GM10248 (cell line): ENCODE measurements at places on chromosomes 12 and 14.

- peak; percentile 13 for DNase-seq
Measured at GRCh38 chr12:88111074-88111652, 30.7 kb downstream of the CEP290 start.

DNA sequence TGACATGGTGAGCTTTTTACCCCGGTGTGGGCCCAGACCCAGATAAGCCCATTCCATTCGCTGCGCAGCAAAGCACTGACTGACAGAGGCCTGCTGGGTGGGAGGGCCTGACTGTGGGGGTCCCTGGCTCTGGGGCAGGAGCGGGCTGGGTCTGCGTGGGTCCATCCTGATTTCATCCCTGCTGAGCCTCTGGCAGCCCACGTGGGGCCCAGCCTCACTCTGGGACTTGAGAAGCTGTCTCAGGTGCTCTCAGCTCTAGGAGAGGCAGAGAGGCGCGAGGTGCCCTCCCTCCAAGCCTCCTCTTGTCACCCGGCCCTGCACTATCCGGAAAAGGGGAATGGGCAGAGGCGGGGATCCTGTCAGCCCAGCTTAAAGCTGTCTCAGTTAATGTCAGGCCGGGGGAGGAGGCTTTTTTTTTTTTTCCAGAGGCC, 927 bp downstream of the ABCB9 start:
- DNase-seq = no peak

DNA sequence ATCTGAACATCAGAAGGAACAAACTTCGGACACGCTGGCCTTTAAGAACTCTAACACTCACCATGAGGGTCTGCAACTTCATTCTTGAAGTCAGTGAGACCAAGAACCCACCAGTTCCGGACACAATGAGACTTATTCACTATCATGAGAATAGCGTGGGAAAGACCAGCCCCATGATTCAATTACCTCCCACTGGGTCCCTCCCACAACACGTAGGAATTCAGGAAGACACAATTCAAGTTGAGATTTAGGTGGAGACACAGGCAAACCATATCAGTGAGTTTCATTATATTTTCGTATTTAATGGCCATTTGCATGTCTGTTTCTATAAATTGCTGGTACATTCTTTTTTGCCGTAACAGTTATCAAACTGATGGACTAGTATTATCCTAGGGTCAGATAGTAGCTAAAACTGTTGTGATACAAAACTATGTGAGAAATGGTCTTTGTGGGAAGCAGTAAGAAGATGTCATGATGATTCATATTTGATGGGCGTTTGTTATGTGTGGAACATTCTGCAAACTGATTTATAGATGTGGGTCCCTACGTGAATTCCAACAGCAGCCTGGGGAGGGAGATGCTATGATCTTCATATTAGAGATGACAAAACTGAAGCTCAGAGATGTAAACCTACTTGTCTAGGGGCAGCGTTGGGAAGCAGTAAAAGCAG, 282.4 kb upstream of the TMEM132C start:
- no peak for DNase-seq

DNA sequence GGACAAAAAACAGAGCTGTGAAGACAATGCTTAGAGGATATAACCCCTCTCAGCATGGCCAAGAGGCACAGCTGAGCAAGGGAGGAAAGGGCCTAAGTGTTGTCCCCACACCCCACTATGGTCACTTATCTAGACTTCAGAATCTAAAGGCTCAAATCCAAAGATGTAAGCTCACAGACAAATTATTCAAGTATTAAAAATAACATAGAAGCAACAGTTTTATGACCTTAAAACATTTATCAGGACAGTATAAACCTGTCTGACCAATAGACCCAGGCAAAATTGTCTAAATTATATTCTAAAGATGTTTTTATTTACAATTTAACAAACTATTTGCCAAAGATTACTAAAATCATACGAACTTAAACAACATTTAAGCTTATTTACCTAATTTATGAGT, 28.1 kb upstream of the PRICKLE1 start:
- no peak for DNase-seq

GRCh38 chr14:65040666-65041433, 54.2 kb downstream of the FNTB start:
- DNase-seq = no peak

DNA sequence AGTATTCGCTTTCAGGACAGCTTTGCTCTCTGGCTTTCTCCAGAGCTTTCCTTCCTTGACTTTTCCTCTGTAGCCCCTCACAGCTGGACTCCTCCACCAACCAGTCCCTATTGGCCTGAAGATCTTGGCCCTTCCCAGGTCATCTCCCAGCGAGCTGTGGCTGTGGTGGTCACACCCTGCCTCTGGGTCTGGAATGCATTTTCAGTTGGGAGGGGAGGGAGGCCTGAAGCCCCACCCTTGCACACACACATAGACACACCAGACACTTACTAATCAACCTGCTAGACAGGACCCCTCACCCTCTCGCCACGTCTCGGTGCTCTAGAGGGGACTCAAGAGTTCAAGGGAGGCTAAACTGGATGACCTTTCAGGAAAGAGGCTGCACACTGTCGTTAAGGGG, 13.9 kb downstream of the JDP2 start:
- DNase-seq = no peak

DNA sequence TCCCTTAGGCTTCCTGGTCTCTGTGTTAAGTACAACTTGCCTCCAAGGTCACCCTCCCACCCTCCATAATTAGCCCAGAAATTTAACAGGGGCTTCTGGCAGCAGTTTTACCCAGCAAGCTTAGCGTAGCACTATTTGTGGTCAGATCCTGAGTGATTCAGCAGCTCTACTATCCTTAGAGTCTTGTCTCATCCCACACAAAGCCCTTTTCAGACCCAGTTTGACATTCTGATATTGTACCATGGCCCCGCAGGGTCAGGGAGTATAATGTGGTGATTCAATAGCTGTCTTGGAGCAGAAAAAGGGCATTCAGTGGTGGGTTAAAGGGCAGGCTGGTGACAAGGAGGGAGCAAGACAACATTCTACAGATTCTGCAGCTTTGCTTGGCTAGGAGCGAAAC, 153.8 kb upstream of the DDHD1 start:
- DNase-seq = no peak

GRCh38 chr12:130955238-130955816, 1.6 kb downstream of the ADGRD1 start:
- no peak for DNase-seq

DNA sequence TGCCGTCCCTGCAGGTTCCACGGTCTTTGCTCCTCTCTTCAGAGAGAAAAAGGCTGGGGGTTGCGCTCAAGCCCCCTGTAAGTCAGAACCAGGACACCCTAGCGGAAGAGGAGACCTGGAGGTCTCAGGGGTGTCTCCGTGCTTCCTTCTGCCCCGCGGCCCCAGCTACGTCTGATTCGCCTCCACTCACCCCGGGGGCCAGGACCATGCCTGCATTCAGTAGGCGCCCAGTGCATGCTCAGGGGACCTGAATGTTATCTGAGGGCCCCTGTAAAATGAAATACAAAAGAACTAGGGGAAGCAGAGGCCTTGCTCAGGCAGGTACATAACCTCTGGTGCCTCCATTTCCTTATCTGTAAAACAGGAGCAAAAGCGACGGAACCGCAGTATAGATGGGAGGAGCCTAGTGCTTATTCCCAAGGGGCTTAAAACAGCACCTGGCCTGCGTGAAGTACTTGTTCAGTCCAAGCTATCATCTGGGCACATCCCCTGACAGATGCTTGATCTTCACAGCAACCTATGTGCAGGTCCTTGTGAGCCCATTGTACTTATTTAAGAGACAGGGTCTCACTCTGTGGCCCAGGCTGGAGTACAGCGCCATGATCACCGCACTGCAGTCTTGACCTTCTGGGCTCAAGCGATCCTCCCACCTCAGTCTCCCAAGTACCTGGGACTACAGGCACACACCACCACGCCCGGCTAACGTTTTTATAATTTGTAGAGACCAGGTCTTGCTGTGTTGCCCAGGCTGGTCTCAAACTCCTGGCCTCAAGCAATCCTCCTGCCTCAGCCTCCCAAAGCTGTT, 110.3 kb upstream of the NCOR2 start:
- no peak for DNase-seq

- DNase-seq = no peak
Measured at GRCh38 chr14:79404874-79405511, 806.3 kb downstream of the DIO2 start.

DNA sequence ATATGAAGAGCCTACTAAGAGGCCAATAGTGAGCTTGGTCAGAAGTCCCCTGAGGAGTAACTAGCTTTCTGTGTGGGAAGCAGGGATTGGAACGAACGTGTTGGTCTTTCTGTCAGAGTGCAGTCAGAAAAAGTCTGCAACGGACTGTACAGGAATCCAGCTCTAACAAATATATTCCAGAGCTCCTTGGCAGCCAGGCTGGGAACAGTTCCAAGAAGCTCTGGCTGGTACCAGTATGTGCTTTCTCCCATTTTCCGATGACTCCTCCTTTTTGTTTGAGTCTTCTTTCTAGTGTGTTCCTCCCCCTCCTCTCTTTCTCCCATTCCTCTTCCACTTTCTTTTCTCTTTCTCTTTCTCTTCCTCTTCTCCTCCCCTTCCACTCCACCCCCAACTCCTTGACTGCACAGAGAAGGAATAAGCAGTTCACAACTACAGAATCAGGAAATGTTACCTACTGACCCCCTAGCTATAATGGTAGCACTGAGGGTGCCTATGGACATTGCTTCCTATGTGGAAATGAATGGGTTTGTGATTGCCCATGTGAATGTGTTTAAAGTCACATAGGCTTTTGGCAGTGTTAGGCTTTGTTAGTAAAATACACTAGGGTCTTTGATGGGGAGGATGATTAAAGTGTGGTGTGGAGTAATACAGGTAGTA, 59.9 kb downstream of the TTLL5 start:
- DNase-seq = no peak

DNA sequence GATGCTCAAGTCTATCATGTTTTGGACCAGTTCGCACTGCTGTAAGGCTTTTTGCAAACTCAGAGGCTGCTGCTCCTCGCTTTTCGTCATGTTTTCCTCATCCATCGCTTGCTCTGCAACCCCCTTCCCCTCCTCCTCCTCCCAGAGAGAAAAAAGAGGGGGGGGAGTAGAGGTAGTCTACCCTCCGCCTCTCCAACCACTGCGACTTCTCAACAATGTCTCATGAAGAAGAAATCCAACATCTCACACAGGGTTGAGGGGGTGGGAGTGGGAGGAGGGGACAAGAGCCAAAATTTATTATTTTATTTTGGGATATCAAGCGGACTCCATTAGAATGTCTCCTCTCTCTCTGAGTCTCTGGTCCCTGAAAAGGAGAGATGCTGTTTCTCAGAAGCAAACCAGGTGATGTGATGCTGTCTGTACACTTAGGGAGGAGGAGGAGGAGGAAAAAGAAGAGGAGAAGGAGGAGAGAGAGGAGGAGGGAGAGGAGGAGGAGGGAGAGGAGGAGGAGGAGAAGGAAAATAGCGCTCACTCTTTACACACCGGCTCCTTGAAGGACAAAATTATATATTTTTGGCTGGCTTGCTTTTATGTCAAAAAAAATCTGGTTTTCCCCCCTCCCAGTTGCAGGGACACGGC, 520 bp downstream of the KSR2 start:
- DNase-seq = no peak

- no peak for DNase-seq
Measured at GRCh38 chr14:99148131-99148530, 123.9 kb downstream of the BCL11B start.

DNA sequence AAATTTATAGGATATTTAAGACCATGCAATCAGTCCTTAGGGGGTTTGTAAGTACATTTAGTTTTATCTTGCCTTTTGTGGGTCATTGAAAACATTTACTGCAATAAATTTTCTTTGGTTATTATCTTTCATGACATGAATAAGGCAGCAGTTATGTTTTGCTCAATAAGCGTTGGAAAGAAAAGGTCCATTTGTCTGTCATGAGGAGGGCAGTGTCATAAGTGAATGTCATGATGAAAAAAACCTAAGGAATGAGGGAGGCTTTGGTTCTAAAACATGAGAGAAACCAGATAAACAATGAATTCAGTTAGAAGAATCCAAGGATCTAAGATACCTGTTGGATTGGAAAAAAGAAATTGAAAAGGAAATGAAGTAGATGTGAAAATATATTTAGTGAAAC, 209.4 kb downstream of the NAV3 start:
- no peak for DNase-seq

- DNase-seq = no peak
Measured at GRCh38 chr12:130719263-130719859, 3.3 kb upstream of the RIMBP2 start.

DNA sequence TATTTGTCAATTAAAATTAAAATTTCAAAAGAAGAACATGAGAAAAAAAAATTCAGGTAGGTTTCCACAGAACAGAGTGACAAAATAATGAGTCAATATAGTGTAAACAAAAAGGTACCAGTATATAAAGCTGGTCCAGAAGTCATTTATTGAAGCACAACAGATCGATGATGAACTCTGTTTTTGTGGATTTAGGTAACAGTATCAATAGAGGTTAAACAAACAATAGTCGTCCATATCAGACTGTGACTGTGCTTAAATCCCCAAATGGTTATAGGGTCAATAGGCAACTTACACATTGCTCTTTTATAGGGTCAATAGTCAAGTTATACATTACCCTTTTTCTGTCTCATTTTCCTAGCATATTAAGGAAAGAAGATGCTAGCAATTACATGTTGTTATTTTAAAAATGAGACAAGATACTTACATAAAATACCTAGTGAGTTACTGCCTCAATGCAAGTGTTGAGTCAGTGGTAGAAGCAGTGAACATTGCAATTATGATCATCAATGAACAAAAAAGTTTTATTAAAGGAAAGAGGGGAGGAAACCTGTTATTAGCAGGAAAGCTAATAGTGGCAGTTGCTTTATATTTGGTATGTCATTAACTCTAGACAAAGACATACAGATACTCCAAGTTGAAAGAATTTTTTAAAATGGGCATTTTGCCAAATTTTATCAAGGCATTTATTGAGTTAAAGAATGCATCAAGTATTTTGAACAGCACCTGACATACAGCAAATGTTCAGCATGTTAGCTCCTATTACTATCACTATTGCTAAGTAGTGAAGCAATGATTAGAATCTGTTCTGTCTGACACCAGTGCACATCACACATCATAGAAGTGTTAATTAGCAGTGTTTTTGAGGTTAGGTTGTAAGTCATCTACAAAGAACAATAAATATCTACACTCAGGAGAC, 102.9 kb downstream of the CCER1 start:
- no peak for DNase-seq

GRCh38 chr12:114400925-114401324, 5.0 kb downstream of the TBX5 start:
- no peak for DNase-seq

GRCh38 chr14:34826661-34827060, 48.5 kb downstream of the BAZ1A start:
- DNase-seq = no peak
